Stimulated activated CD4-positive, alpha-beta T cell treated with anti-CD3 and anti-CD28 coated beads, Interleukin-12 subunit alpha, Interleukin-12 subunit beta, amount 100 ng/mL, for 4 hours (primary cell): ENCODE measurements at places on chromosomes 7 and 10.

GRCh38 chr10:32298075-32298812, 48.7 kb downstream of the EPC1 start:
- no peak for DNase-seq

- DNase-seq, result no peak
Measured at GRCh38 chr7:33805630-33806233, 99.6 kb upstream of the BMPER start.

DNA sequence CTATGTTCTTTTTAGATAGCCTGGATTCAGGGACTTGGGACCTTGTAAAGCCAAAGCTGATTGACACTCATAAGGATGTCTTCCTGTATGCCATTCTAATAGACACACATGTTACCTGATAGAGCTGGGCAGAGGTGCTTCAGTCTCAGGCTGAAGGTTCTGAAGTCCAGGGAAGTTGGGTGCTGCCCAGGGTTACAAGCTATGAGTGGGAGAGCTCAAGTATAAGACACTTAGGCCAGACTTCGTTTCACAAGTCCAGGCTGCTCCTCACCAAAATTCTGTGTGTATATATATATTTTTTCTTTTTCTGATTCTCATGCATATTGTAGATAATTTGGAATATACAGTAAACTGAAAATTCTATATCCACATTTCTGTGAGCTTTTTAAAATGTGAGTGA, 144.2 kb downstream of the HDAC9 start:
- DNase-seq, result no peak

DNA sequence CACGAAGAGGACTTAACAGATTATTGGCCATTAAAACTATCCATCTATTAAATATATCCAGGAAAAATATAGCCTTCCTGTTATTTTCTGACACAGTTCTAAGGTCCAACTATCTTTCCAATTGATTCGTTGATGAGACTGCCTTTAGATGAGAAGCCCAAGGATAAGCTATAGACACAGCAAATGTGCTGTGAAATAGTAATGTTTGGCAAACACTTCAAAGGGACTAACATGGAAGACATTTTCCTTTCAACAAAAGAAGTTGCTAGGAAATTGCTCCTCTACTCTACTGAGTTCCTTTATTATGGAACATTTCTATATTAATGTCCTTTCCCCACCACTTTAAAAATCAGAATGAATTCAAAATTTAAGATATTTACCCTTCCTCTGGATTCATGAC, 38.5 kb downstream of the CCDC186 start:
- no peak for DNase-seq

- no peak for DNase-seq
Measured at GRCh38 chr7:82164813-82165212, 278.8 kb downstream of the CACNA2D1 start.

DNA sequence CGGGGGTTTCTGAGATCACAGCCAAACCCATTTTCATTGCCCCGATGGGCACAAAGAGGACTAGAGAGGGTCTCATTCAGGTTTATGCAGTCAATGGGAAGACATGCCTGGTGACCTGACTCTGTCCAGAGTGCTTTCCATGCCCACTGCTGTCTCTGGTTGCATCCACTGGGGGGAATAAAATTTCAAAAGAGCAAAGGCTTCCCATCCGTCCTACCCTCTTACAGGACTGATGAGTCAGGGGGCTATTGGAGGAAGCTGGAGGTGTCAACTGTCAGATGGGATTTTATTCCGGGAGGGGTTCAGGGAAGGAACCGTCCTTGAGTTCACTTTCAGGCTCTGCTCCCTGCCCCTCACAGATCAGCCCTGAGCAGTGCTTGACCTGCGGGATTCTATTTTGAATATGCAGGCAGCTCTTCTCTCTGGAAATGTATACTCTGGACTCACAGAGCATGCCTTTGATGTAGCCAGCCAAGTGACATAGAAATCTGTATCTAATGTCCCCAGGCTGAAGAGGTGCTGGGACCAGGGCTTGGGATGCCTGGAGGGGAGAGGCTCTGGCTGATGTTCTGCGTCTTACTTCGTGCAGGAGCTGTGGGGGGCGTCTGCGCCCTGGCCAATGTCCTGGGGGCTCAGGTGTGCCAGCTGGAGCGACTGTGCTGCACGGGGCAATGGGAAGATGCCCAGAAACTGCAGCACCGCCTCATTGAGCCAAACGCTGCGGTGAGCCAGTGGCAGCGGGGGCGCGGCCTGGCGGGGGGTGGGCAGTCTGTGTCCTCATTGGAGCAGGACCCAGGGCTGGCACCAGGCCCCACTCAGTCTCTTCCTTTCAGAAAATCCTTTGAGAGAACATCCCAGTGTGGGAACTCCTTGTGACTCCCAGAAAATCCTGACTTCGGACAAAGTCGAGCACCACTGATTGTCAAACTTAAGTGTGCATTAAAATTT, 12.0 kb downstream of the C10orf62 start:
- DNase-seq, result no peak

- no peak for DNase-seq
Measured at GRCh38 chr7:41817386-41817785, 114.5 kb upstream of the INHBA start.

GRCh38 chr10:121414366-121415062, 183.7 kb downstream of the FGFR2 start:
- DNase-seq, result no peak

DNA sequence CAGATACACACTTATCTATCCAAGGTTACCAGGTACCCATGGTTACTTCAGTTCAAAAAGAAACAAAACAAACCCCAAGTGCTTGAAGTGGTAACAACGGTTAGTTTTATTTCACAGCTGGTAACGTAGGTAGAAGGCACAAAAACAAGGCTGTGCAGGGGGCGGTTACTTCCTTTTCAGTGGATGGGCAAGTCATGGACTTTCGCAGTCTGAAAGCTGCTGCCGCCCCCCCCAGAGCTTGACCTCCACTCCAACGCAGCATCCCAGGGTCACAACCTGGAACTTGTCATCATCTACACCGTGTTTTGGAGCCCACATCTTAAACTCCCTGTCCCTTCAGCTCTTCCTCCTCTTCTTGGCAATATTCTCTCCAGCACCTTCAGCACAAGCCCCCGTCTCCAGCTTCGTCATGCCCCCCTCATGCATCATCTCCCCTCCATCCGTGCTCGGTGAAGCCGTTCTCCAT, 181.2 kb upstream of the ITGB1 start:
- no peak for DNase-seq

DNA sequence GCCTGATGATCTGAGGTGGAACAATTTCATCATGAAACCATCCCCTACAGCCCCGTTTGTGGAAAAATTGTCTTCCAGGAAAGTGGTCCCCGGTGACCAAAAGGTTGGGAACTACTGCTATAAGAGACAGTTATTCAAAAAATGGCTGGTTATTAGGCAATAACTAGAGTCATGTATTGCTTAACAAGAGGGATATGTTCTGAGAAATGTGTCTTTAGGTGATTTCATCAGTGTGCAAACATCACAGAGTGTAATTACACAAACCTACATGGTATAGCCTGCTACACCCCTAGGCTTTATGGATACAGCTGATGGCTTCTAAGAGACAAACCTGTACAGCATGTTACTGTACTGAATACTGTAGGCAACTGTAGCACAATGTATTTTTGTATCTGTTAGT, 71.3 kb upstream of the CSTF2T start:
- DNase-seq, result no peak
